NCI-H187 (cell line): ENCODE measurements at places on chromosomes 16 and 17.

DNA sequence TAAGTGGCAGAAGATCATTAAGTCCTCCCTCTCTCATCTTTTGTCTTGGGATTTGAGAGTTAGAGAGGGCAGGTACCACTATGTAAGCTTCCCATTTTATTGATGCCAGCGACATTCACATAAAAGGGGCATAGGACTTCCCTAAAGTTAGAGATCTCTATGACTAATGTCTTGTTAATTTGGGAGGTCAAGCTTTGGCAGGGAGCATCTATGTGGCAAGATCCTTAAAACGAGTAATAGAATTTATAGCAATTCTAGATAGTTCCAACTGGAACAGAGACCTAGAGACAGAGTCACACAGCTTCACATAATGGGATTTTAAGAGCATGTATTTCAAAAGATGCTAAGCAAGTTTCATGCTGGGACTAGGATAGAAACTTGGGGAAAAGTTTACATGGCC, 308.0 kb downstream of the MAP2K6 start:
- DNase-seq: no peak

DNA sequence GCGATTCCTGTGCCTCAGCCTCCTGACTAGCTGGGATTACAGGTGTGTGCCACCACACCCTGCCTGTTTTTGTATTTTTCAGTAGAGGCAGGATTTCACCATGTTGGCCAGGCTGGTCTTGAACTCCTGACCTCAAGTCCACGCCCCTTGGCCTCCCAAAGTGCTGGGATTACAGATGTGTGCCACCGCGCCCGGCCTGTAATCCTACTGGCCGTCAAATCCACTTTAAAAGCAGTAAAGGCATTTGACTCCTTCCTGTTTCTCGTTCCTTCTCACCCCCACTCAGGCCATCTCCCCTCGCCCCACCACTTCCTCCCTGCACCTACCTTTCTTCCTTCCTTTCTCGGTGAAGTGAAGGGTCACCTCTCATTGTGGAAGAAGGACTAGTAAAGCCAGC, 69.4 kb upstream of the CREBBP start:
- no peak for DNase-seq

DNA sequence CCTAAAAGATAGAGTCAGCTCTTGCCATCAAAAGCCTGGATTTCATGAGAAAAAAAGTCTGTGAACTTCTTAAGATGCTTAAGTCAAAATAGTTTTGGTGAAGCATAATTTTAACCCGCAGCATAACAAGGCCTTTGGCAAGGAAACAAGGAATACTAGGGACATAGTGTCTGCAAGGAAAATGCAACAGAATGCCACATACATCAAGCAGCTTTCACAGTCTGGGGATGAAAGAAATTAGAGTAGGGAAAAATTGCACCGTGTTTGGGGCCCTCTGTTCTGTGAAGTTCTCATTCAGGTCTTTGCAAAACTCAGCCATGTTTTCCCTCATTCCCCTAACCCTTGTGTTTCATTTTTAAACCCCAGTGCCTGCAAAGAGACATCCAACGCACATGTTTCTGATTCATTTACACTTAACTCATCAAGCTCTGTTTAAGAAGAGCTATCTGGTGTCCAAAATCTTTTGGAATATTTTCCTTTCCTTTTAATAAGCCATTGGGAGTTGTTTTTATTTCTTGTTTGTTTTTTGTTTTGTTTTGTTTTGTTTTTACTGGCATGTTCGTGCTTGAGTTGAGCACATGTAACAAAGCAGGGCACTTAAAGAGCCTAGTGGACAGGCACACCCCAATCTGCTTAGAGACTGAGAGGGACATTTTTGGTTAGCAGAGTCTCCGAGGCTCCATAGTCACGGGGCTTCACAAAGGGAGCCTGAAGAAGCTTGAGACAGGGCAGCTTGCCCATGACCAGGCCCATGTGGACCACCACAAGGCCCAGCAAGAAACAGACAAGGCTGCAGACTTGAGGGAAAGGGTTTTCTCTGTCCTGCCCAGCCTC, 116.5 kb downstream of the ANKFN1 start:
- no peak for DNase-seq

DNA sequence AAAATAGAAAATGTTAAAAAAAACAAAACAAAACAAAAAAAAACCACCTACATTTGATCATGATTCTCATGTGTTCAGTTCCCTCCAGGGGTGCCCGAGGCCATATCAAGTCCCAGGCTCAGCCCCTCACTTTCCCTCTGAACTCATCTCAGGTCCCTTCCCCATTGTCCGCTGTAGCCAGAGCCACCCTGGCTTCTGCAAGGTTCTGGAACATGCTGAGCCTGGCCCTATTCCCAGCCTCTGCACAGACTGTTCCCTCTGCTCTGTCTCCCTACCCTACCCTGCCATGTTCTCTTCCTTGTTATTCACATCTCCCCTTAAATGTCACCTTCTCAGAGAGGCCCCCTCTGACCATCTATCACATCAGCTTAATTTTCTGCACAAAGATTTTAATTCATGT, 46.9 kb downstream of the TK2 start:
- no peak for DNase-seq

DNA sequence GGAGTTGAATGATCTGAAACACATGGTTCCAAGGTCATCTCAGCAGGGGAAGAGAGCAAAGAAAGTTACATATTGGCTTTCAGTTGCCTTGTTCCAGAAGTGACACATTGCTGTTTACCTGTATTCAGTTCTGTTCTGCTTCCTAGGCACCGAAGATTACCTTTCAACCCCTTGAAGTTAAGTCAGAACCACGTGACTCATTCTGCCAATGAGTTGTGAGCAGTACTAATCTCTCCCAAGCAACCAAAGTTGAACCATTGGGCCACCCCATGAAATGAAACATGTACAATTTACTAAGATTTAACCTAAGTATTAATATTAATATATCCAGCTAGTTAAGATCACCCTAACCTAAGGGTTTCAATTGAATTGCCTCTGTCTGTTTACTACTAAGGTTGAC, 439.2 kb upstream of the MAF start:
- DNase-seq: no peak

- DNase-seq: no peak
These were observed 18.7 kb upstream of the RBFOX3 start for GRCh38 chr17:79629548-79630049.

GRCh38 chr17:76686538-76687297, 24.0 kb downstream of the MXRA7 start:
- no peak for DNase-seq

DNA sequence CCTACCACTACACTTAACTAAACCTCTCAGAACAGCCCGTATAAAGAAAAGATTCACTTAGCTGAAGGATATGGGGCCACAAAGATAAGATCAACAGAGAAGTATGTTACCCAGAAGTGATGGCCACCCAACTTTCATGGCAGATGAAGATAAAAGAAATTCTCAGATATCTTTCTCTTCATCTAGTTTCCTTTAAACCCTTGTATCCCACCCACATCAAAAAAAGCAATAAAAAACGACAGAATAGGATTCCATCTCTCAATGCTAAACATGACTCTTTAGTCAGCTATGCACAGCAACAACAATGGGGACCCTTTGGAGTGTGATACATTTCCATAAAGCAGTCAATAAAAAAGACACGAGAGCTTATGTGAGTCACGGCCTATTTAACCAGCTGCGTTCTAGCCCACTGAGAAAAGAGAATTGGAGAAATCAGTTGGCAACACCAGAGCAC, 86.6 kb downstream of the SNX11 start:
- DNase-seq: peak; percentile 84

DNA sequence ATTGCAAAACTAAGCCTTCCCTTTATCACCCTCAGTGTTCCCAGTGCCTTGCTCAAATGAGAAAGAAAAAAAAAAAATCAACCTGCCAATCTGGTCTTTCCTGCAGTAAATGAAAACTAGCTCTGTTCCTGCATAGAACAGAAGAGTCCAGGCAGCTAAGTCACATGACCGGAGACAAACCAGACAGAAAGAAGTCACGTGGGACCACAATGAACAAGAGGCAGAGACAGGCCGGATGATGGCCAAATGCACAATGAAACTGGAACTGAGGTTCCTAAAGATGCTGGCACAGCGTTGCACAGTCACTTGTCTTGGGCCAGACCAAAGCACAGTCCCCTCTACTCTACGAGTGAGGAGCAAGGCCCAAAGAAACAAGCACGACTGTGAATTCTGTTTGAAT, 172.5 kb downstream of the GRIN2A start:
- no peak for DNase-seq

DNA sequence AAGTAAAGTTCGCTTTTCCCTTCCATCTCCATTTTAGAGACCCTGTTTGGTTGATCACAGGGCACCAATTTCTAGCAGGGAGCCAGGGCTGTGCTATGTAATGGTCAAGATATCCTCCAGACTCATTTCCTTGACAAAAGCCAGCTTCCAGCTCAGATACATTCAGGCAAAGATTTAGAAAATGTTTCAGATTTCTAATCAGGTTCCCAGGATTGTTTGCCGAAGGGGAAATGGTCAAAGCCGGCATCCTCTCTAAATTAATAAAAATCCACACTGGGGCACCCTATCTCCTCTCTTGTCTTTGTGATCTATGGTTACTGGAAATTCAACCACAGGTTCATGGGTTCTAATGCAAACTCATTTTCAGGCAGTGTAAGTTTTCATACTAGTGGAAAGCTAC, 686.8 kb upstream of the KIF2B start:
- no peak for DNase-seq

GRCh38 chr17:65457183-65457582, 104.3 kb downstream of the AXIN2 start:
- DNase-seq: no peak
